Stimulated activated CD4-positive, alpha-beta T cell treated with anti-CD3 and anti-CD28 coated beads, Interleukin-2, amount 100 ng/mL, for 48 hours (primary cell): ENCODE measurements at places on chromosomes 6 and 20.

DNA sequence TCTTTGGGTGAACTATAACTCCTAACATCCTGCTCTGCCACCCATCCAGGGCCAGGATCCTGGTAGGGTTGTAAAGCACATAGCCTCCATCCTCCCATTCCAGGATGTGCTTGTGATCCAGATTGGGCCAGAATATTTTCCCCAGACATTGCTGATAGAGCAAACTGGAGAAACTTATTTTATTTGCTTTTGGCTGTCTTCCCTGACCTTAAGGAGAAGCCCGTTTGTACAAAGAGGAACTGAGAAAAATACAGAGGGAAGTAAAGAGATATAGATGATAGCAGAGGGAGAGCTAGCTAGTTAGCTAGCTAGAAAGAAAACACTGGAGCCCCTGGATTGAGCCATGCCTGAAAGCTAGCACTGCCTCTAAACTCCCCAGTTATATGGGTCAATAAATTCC, 9.0 kb upstream of the HDAC2 start:
- DNase-seq, result no peak

- DNase-seq, result no peak
Measured at GRCh38 chr20:15834857-15835256, 738.4 kb downstream of the KIF16B start.

DNA sequence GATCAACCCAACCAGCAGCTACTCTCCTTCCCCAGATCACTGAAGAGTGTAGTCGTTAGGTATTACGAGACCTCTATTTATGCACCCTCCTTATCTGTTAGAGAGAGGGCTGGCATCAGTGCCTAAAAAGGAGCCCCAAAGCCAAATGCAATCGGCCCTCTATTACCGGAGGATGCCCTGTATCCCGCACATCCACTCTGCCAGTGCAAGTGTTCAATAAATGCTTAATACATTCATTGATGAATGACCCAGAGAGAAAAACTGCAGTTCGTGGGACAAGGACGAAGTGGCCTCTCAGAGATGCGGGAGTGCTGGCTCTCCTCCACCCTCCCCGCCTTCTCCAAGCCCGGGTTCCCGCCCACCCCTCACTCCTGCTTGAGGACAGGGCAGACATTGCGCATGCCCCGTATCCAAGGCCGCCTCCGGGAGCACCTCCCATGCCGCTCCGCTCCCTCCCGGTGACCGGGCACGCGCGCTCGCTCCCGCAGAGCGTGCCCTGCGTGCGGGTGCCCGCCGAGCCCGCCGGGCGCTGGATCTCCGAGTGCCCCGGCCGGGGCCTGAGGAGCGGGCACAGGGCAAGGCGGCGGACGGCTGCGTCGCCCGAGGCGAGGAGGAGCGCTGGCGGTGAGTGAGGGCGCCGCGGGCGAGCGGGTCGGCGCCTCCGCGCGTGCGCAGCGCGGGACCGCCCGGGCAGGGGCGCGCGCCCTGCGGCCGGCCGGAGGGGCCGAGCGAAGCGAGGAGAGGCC, 27.2 kb upstream of the BTBD3 start:
- DNase-seq, result peak; percentile 58

DNA sequence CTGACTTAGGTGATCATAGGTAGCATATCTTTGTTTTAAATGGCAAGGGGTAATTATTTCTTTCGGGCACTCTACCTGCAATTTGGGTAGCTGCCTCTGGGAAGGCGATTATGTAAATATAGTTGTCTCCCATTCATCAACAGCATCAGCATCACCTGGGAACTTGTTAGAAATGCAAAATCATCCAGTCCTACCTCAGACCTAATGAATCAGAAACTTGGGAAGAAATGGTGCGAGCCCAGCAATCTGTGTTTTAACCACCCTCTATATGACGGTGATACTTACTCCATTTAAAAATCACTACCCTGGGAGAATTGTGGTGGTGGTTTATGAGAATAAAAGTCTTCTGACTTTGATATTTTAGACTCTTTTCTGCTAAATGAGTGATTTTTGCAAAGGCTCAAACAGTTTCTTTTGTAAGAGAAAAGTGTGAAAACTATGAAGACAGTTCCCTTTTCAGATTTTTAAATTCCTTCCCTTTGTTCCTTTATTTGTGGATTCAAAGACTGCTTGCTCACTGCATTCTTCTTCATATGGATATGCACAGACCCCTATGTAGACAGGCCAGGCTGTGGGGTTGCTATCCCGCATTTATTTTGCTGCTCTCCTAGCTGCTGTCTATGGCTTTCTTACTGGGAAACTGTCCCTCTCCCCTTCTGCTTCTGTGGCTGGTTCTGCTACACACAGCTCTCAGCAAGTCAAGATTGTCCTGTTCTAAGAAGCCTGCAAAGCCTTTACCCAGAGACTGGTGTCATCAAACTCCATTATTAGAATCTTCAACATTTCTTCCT, 365.3 kb downstream of the RNF144B start:
- no peak for DNase-seq
